ENCODE measurements at places on chromosomes 4 and X. TPM values are rescaled to one million over a fixed set of nuclear protein-coding genes. Genes with fewer than 3 reads are reported as not detected.

Gene NAT8L
- 0.11 TPM for total RNA-seq

Gene RBM3
- total RNA-seq: 444 TPM

Gene SH3TC1
- total RNA-seq: 90.7 TPM

DNA sequence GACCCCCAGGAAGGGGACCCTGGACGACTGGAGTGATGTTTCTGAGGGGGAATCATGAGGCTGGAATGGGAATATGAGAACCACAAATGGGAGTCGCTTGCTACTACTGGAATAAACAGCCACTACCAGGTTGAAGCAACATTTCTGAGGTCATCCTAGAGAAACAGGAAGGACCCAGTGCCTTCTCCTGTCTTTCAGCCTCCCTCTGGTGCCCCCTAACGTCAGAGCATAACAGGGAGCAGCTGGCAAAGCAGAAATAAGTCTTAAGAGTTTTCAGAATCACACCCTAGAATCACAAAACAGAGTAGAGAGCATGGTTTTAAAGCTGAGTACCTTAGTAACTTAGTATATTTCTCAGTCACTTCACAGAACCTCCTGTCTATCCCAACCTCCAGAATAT lies 347.8 kb upstream of the PITX2 start:
- no peak for DNase-seq

GRCh38 chr4:71992571-71993312 lies 39.1 kb upstream of the NPFFR2 start:
- no peak for DNase-seq

DNA sequence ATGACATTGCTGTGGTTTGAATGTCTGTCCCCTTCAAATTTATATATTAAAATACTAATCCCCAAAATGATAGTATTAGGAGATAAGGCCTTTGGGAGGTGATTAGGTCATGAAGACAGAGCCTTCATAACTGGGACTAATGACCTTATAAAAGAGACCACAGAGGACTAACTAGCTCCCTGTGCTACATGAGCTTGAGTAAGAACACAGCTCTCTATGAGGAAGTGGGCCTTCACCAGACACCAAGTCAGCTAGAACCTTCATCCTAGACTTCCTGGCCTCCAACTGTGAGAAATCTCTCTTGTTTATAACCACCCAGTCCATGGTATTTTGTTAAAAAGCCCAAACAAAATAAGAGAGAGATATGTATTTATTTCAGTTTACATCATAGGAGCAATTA lies 242.2 kb upstream of the CTSO start:
- no peak for DNase-seq

DNA sequence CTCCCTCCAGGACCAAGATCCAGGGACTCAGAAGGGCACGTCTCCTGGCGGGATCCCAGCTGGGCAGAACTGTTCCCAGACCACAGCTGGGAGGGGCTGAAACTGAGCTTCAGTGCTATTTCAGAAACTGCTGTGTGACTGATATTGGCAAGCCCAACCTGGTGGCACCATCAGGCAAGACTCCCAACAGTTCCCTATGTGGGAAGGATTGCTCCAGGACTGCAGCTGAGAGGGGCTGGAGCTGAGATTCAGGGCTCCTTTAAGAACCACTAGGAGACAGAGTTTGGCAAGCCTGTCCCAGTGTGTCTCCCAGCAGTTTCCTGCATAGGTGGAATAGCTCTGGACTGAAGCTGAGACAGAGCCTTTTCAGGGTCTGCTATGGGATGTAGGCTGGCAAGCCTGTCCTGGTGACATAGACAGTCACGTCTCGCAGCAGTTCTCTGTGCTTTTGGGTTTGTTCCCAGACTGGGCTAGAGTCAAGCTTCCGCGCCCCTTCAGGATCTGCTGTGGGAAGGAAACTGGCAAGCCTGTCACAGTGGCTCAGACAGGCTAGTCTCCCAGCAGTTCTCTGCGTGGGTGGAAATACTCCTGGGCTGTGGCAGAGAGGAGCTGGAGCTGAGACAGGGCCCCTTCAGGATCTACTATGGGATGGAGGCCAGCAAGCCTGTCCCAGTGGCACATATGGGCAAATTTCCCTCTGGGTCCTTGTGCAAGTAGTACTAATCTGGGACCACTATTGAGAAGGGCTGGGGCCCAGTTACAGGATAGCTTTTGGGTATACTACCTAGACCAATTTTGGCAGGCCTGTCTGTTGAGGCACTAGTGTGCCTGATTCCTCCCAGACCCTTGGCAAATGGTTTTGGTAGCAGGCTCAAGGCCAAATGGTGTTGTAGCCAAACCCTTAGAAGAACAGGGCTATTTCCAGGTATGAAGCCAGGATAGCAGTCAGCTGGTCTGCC lies 20.2 kb upstream of the MED14 start:
- DNase-seq: no peak

DNA sequence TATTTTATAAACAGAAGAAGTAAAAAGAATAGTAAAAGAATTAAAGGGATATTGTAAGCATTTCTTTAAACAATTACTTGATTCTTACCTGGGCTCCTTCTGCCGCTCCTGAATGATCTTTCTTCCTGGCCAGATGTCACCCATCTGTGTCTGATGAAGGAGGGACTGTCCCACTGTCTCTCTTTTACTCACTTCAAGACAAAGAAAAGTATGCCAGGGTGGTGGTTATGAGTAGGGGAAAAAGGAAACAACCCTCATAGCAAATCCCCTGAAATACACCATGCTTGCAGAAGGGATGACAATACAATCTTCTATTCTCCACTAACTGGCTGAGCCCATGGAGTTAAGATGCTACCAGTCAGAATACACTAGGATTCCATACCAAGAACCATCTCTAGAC lies 31.1 kb downstream of the SYTL4 start:
- no peak for DNase-seq

All from CD8-positive, alpha-beta T cell (primary cell).